ENCODE measurements at places on chromosomes 3 and 15.

- DNase-seq = no peak
Observed at GRCh38 chr3:59310736-59311135, 260.9 kb upstream of the CFAP20DC start.

GRCh38 chr15:34182942-34183341 is 27.0 kb downstream of the KATNBL1 start:
- no peak for DNase-seq

- DNase-seq = no peak
Observed at GRCh38 chr3:117734496-117734895, 1024.9 kb downstream of the TUSC7 start.

- no peak for DNase-seq
Observed at GRCh38 chr15:101120987-101121386, 130.9 kb downstream of the CHSY1 start.

DNA sequence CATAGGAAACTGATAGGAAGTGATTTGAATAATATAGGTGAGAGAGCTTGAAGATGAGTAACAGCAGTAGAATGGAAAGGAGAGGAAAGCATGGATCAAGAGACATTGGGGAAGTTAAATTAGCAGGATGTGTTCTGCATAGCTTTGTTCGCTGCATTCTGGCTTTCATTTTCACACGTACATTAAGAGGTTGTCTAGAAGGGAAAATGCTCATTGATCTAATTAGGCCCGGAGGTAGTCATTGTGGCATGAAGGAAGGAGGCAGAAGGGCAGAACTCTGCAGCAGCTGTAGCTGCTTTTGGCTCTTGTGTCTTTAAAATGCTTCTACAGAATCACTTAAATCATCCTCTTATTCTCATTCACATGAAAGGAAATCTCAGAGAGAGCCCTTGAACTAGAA is 40.3 kb downstream of the KCNAB1 start:
- peak; percentile 30 for DNase-seq

GRCh38 chr3:171116365-171116764 is 89.8 kb upstream of the SLC2A2 start:
- DNase-seq = no peak

- no peak for DNase-seq
Observed at GRCh38 chr3:105837143-105837740, 31.6 kb downstream of the CBLB start.

GRCh38 chr15:78131295-78132061 is at the start of gene CIB2:
Gene CIB2, minus strand, starts transcription at chr15:78131445. Its CDS starts 230 bp downstream, at chr15:78131215.
- peak; percentile 81 for DNase-seq

- no peak for DNase-seq
Observed at GRCh38 chr3:18442756-18443664, 17.9 kb upstream of the SATB1 start.

GRCh38 chr3:165259541-165260193 is 63.5 kb upstream of the SLITRK3 start:
- peak; percentile 60 for DNase-seq

DNA sequence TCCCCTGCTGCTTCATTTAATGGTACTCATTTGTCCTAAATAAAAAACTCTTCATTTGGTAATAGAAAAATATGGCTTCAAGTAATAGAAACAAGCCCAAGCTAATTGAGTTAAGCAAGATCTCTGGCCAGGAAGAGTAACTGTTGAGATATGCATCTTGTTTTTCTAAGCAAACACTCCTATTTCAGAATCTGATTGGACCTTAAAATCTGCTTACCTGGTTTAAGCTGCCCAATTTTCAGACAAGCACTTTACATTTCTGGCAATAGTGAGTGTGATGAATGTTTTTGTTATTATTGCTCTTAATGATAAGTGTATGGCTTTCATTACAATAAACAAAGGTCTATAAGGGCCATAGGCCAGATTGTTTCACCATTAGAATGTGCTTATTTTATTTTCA is 86.2 kb downstream of the CMSS1 start:
- no peak for DNase-seq

GRCh38 chr15:89362203-89363101 is 27.8 kb upstream of the POLG start:
- DNase-seq = no peak

GRCh38 chr15:41901431-41901830 is 7.6 kb upstream of the SPTBN5 start:
- no peak for DNase-seq

DNA sequence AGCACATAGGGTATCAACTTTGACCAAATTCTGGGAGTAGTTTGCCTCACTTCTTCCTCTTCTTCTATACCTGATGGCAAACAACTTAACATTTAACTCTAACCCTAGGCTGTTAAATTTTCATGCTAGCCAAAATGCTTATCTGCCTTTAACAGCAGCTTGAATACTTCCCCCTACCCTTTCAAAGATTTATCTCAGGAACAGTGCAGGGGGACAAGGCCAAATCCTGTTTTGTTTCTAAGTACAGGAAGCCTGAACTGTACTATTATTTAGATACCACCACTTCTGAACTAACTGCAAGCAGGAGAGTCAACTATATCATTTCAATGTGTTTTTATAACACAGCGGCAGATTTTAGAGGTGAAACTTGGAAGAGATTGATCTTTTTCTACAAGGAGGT is 104.0 kb upstream of the CNTN6 start:
- peak; percentile 44 for DNase-seq

GRCh38 chr3:119173325-119173724 is at the start of gene UPK1B:
Gene UPK1B, plus strand, starts transcription at chr3:119173598. Its CDS starts 13,144 bp downstream, at chr3:119186742.
- no peak for DNase-seq

- DNase-seq = no peak
Observed at GRCh38 chr15:66221126-66221525, 32.4 kb downstream of the MEGF11 start.

- peak; percentile 58 for DNase-seq
Observed at GRCh38 chr3:193780810-193781478, 187.9 kb downstream of the OPA1 start.

DNA sequence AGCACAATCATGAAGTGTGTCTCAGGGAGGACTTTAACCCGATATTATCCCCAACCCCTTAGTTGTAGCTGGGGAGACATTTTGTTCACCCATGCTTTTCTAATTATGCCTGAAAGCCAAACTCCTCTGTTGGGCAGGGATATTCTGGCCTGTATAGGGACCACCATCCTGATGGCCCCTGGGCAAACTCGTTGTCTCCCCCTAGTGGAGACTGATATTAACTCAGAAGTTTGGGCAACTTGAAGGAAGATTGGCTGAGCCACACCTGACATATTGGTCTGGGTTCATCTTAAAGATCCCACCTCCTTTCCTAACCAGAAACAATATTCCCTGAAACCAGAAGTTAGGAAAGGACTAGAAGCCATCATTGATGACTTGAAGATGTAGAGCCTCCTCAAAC is 42.3 kb downstream of the TM4SF18 start:
- DNase-seq = peak; percentile 15

DNA sequence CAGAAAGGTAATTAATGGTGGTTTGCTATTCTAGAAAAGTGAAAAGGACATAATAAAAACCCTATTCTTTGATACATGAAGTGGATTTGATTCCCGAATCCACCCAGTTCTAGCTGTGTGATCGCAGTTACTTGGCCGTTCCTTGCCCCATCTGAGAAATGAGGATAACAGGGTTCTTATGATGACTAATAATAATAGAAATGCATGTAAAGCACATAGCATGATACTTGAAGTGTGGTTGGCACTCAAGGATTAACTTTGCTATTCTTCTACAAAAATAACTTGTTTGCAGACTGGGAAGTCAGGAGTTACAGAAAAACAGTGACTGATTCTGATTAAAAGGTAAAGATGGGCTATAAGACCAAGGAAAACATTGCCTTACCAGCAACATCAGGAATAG is 26.8 kb downstream of the PARL start:
- no peak for DNase-seq

- no peak for DNase-seq
Observed at GRCh38 chr3:5136919-5137429, 14.9 kb downstream of the ARL8B start.

GRCh38 chr15:92810418-92811138 is 89.5 kb upstream of the CHD2 start:
- DNase-seq = peak; percentile 95

DNA sequence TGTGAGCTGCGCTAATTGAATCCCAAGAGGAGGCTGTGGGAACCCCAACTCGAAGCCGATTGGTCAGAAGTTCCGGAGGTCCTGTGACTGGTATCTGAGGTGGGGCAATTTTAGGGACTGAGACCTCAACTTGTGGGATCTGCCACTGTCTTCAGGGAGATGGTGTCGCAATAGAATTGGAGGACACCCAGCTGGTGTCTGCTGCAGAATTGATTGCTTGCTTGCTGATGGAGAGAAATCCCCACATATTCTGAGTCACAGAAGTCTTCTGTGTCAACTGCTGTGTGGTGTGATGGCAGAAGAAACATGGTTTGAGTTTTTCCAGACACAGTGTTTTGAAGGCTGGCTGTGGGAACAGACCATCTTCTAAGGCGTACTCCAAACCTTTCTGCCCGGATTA is 99.7 kb upstream of the PLXNA1 start:
- DNase-seq = no peak

- DNase-seq = peak; percentile 40
Observed at GRCh38 chr3:61936344-61936937, 375.1 kb downstream of the PTPRG start.

DNA sequence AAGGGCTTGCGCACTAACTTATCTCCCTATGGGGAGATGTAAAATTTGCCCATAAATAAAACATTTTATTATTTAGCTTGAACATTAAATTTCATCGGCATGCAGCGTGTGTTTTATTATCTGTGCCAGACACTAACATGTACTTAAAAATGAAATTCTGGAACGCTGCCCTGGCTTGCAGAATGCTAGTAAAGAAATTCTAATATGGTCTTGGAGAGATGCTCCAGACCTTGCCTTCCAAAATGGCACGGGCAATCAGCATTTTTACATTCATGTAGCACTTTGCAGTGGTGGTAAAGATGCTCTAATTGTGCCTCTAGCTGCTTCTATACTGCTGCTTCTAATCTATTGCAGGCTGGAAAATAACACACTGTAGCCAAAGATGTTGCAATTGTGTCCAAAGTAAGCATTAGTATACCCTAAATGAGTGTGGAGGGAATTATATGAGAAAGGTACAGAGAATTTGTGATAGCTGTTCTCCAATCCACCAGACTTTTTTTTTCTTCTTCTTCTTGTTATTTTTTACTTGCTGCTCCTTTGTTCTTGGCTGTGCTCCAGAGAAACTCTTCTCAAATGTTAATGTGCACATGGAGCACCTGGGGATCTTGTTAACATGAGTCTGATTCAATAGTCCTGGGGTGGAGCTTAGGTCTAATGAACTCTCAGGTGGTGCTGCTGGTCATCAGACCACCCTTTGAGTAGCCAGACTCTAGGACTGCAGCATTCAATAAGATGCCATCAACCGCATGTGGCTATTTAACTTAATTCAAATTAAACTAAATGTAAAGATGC is 47.3 kb downstream of the CRABP1 start:
- no peak for DNase-seq

- DNase-seq = no peak
Observed at GRCh38 chr15:65290228-65290627, 3.5 kb upstream of the PARP16 start.

- peak; percentile 1 for DNase-seq
Observed at GRCh38 chr3:72133329-72134011, 348.5 kb upstream of the PROK2 start.

- DNase-seq = peak; percentile 12
Observed at GRCh38 chr3:51642462-51642861, 28.6 kb upstream of the TEX264 start.

GRCh38 chr15:64247906-64248541 is 85.2 kb upstream of the PPIB start:
- DNase-seq = peak; percentile 70

GRCh38 chr3:133874344-133874743 is 21.3 kb downstream of the RAB6B start:
- DNase-seq = no peak

- DNase-seq = no peak
Observed at GRCh38 chr15:65512189-65512588, 5.3 kb downstream of the DPP8 start.
